CD4-positive, alpha-beta T cell treated with Interferon gamma for 1 hour (primary cell): ENCODE measurements at places on chromosomes 5 and 9.

DNA sequence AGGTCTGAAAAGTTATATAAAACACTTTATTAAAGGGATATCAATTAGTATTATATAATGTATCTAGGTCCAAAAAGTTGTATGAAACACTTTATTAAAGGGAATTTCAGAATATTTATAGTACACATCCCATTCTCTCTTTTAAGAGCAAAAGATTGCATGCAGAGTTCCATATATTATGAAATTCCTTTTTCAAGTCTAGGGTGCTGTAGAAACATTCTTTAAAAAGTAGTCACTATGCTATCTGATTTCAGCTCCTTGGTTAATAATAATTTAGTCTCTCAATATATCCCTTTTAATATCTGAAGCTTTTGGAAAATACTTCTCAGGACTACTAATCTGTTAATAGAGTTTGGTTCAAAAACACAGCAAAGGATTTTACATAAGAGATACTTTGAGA, 1496.1 kb upstream of the C9orf72 start:
- DNase-seq, result no peak

- no peak for DNase-seq
These were observed 13.0 kb downstream of the HIGD2A start for GRCh38 chr5:176401281-176402205.

DNA sequence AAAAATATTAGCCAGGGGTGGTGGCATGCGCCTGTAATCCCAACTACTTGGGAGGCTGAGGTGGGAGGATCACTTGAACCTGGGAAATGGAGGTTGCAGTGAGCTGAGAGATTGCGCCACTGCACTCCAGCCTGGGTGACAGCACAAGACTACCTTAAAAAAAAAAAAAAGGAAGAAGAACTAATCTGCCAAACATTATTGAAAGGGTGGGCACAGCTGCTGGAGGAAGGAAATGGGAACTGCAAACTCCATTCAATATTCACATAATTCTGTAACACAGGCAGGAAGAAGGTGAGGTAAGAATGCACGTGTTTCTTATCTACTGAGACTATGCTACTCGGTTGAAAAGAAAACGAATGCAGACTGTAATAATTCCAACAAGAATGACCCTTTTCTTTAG, 121.1 kb upstream of the GNA14 start:
- DNase-seq, result no peak

DNA sequence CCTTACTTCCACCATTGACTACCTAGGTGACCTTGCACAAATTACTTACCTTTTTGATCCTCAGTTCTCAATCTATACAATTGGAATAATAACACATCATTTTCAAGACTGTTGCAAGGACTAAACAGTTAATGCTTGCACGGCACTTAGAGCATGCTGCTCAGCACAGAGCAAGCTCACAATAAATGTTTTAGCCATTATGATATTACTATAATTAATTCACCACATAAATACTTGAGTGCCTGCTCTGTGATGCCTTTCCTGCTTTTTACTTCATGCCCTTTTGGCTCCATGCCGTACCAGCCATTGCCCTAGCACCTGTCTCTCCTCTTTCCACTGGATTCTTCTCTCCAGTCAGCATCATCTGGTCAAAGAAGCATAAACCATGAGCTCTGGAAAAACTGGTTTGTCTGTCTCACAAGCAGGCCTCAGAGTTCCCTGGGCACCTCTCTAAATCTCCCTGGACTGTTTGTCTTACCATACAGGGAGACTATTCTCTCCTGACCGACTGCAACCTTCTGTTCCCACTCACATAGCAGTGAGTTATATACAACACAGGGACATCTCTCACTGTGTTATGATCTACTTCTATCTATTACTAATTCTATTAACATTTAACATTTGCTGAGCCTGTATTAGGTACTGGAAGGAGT, 260.4 kb upstream of the ADRA1B start:
- DNase-seq, result no peak

- no peak for DNase-seq
These were observed 8.3 kb upstream of the AFF4 start for GRCh38 chr5:132971483-132972435.

DNA sequence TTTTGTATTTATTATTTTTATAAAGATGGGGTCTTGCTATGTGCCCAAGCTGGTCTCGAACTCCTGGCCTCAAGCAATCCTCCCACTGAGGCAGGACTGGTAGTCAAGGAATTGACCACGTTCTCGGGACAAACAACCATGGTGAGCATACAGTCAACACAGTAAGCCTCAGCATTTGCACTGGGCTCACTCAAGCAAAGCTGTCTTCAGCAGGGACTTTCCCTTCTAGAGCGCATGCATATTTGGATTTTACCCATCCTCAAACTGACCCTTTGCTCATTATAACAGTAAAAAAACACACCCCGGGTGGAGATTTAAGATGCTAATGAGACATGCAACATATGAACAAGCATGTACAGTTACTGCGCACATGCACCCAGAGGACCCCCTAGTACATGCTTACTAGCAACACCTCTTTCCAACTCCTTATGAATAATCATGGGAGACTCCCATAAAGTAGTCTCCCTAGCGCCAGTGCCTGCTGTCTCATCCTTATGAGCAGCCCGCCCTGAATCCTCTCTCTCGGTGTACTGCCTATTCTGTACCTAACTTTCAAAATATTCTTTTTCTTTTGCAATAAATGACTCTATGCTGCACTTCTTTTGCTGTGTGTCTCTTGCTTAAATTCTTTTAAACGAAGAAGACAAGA, 41.5 kb downstream of the C5orf22 start:
- DNase-seq, result no peak

GRCh38 chr9:34403554-34404380, 27.1 kb upstream of the MYORG start:
- no peak for DNase-seq

DNA sequence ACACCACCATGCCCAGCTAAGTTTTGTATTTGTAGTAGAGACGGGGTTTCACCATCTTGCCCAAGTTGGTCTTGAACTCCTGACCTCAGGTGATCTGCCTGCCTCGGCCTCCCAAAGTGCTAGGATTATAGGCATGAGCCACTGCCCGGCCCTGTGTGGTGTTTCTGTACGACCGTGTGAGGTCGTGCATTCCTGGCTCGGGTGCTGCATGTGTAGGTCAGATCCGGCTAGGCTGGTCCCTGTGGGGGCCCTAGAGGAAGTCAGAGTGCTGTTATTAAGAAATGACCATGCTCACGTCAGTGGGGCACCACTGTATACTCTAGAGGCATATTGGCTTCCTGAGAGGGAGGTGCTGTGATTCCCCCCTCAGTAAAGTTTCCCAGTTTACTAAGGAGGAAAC, 13.7 kb downstream of the WNK2 start:
- no peak for DNase-seq

DNA sequence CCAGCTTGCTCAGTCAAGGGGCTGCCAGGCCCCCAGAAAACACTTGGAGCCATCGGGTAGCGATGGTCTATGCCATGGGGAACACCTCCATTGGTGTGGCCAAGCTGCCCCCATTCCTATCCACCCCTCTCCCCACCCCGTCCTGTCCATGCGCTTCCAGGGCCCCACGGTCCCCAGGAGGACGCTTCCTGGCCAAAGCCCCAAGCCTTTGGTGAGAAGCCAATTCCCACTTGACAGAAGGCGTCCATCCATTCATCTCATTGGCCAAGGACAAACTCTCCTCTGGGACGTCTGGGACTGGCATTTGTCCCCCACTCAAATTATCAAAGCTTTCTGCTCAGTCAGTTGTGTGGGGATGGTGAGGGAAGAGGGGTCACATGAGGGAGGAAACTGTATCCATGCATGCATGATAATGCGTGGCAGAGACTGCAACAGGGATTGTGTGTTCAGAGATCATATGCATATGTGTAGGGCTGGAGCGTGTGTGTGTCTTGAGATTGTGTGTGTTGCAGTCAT, 9.5 kb downstream of the CPLX2 start:
- DNase-seq, result no peak

GRCh38 chr5:95005811-95006210, 279.1 kb downstream of the MCTP1 start:
- no peak for DNase-seq

DNA sequence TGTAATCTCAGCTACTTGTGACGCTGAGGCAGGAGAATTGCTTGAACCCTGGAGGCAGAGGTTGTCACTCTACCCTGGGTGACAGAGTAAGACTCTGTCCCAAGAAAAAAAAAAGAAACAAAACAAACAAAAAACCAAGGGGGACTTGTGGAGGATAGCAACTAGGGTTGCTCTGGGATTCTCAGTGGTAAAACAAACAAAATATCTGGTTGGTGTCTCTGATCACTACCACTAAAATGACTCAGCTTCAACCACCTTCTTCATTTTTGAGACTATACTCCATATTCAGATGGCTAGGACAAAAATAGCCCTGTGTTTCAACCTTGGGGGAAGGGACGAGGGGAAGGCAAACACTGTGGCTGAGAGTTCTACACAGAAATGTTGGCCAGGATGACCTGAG, 110.3 kb downstream of the ARRDC3 start:
- DNase-seq, result no peak

DNA sequence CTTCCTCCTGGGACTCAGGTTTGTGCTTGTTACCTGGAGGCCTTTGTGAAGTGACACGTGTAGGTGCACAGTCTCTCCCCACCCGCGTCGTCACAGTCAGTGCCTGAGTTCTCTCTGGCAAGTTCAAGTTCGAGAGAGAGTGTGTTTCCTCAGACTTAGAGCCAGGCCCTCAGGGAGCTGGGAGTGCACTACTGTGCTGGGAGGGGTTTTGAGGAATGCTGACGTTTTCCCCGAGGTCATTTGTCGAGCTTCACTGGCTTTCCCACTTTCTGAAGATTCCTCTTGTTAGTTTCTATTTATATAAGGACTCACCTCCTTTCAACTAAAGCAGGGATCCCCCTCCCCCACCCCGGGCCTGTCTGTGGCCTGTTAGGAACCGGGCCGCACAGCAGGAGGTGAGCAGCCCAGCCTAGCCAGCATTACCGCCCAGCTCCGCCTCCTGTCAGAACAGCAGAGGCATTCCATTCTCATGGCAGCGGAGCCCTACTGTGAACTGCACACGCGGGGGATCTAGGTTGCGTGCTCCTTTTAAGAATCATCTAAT, 209.2 kb downstream of the DIRAS2 start:
- no peak for DNase-seq

- no peak for DNase-seq
These were observed 65.2 kb downstream of the ERAP1 start for GRCh38 chr5:96742538-96742937.

GRCh38 chr5:59099270-59099994, 516.6 kb downstream of the RAB3C start:
- DNase-seq, result peak; percentile 13

DNA sequence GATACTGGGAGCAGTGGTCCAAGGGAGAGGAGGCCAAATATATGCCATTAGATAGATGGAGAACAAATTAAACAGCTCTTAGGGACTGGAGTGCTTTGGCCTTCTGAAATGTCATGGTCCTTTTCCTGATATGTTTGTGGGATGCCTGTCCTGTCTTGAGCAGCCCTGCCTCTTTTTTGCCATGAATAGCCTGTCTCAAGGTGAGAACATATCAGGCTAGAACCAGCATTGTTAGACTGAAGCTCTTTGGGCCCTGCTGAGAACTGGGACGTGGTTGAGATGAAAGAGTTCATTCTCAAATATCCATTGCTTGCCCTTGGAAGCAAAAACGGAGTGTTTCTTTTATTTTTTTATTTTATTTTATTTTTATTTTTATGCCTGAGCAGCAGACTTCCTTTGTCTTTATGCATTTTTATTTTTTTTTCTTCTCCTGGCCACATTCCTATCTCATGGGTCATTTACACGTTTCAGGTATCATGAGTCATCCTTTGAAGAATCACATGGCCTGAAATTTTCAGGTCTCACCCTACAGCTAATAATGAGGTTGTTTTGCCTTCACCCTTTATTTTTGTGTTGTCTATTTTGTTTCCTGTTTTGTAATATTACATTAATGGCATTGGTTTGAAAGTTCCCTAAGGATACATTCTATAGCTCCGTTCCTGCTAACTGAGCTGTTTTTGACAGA, 371.4 kb downstream of the PSAT1 start:
- DNase-seq, result no peak

DNA sequence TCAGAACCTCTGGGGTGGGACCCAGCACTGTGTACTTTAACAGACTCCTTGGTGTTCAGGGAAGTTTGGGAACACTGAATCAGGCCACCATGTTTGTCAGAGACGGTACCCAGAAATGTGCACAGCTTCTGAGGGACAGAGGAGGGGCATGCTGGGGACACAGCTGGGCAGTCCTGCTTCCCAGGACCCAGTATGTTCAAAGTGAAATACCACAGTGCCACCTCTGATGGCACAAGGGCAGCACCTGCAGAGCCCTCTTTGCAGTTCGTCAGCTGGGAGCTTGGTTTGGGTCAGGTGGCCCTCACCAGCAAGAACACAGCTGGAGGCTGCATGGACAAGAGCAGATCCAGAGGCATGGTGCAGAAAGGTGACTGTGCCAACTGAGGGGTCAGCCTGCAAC, 51.2 kb downstream of the NDST1 start:
- no peak for DNase-seq

- DNase-seq, result no peak
These were observed at the start of gene ENTPD8 for GRCh38 chr9:137441289-137441934. TSS of gene ENTPD8 (minus strand) at chr9:137441357. CDS start at chr9:137438285, 3,072 bp downstream.

- DNase-seq, result no peak
These were observed 2.3 kb downstream of the CFAP157 start for GRCh38 chr9:127708952-127709587.

DNA sequence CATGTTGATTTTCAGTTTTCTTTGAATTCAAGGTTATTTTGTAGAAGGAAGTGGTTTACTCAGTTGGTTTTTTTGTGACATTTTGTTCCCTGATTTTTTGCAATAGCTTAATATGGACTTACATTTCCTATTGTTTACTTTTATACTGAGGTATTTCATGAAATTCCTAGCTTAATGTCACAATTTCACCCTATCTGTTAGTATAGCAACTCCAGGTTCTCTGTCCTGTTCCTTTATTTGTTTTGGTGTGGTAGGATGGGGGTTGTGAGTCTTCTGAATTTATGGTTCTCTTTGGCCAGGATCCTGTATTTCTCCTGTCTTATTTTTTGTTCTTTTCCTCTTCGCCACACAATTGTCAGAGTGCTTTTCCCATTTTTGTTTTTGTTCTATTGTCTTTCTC, 523.4 kb upstream of the ARRDC3 start:
- no peak for DNase-seq

DNA sequence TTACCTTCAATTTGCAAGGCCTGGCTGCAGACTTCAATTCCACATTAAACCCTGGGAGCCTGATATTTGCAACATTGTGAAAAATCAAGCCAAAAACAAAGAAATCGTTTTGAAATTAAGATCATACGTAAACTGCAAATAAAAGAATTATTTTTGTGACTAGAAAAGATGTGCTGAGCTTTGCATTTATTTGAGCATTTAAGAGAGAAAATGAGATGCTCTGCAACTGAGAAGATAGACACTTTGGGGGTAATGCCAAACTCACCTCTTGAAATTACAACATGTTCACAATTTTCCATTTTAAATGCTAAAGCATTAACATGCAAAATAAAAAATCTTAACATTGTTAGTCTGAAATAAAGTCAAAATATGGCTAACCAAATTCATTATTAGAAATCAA, 46.6 kb downstream of the CSNK1A1 start:
- DNase-seq, result no peak

GRCh38 chr9:68955330-68955729, 58.6 kb downstream of the PRKACG start:
- no peak for DNase-seq
